MV-4-11 (cell line): ENCODE measurements at places on chromosomes 2 and 18.
A peak's percentile ranks its signal among the peaks of the same experiment; 100 is the strongest.

DNA sequence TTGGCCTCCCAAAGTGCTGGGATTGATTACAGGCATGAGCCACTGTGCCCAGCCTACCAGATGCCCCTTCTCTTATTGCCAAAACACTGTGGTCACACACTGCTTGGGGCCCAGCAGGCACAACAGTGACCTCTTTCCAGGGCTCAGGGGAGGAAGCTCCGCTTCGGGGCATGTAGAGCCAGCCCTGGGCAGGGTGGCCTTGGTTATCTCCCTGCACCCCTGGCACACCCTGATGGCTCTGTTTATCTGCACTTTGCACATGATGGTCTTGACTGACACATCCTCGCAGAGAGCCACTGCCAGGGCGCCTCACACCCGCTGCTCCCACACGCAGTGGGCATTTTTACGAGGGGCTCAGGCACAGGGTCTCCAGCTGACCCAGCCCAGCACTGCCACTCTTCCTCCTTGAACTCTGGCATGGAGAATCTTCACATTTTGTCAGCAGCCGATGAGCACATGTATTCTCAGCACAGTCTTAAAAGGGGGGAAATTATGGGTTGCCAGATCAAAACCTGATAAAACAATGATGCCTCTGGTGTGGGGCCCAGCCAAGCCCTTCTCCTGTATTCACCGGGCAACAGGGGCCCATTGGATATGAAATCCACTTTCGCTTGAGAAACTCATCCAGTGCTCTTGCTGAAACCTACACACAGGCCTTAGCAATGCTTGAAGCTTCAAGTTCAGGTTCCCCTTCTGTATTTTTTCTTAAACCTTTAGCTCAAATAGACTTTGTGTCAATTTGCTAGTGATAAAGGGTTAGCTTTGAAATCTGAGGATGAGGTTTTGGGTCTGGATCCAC lies 5.9 kb downstream of the GYPC start:
- DNase-seq: no peak

DNA sequence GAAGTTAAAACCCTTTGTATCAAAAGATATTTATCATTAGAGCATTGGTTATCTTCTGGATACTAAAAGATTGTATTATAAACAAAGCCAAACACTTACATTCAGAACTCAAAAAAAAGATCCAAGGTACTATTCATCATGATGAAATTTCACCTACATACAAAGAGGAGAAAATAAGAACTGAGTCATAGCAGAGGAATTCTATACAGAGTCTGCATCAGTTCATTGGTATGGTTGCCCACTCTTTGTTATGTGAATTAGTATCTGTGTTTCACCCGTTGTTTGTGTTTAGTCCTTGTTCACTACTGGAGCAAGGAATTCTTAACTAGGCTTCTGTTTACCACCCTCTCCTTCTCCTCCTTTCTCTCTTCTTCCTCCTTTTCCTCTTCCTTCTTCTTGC lies 157.9 kb downstream of the LNPK start:
- DNase-seq: no peak

DNA sequence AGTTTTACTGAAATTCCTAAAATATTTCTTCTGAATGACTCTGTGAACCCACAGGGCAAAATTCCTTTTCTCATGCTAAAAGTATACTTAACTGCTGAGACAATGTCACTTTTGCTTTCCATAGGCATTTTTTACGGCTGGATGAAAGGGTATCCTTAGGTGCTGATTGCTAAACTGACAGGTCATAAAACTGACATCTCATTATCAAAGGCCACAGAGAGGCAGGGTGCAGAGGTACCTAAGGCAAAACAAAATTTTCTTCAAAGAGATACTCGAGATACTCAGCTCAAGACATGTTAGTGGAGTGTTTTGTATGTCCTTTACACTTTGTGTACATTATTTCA lies 62.0 kb upstream of the WDR75 start:
- no peak for DNase-seq

DNA sequence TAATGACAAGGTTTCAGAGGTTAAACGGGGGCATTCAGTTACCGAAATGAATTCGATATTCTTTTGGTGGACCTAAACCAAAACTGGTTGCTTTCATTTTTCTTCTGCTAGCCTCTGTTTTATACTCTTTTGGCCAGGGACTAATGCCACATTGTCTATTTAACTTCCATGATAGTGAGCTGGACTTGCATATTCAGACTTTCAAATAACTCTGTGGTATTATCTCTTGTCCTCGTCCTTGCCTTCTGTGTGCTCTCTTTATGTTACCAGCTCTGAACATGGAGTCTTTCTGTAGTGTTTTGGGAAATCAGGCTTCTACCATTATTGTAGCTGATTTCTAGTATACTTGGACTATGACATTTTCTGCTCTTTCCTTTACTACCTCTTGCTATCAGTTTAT lies 75.1 kb downstream of the CCDC102B start:
- no peak for DNase-seq

DNA sequence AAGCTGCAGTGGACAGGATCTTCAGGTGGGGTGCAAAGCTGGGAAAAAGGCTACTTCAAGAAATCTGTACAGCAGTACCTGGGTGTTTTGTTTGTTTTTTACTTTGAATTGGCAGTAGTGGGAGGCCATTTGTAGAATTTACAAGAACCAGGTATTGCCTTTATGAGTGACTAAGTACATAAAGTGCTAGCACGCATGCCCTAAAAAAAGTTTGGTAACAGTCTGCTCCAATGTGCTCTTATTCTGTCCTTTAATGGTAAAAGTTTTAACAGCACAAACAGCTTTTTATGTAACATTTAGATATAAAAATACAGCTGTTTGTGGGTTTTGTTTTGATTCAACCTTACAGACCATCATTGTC lies 17.2 kb downstream of the REV1 start:
- no peak for DNase-seq

DNA sequence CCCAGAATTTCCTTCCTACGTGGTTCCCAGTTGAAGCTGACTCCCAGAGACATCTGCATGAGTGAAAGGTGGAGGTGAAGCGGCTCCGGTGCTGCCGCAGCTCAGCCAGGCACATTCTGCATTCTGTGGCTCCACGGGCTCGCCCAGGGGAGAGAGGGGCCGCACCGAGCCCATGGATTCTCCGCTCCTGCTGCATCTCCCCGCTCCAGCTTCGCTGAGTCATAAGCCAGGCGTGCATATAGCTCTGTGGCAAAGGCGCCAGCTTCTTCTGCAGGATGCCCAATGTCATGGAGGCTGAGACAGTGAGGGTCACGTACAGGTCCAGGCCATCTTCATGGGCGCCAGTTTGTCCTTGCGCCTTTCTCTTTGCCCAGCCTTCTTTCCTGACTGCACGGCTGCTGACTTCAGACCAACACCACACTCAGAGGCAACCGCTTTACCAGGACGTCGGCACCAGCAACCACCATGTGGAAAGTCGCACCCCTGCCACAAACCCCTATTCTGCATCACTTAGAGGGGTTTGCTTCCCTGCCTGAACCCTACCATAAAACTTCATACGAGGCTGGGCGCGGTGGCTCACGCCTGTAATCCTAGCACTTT lies 215.7 kb downstream of the MGAT5 start:
- DNase-seq: no peak

DNA sequence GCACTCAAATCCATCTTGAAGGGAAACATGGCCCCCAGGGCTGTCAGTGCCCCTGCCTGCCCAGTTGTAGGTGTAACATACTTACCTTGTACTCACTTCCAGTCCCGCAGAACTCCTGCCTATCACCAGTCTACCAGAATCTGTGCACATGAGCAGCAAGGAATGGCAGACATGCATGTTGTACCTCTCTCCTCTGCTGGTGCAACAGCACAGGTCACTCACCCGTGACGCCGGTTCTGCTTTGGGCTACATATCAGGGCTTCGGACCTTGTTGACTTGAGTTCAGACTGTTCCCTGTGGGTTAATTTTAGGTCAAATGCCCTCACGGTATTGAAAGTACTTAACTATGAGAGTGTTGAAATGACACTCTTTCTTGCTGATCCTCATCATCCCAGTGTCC lies 215.7 kb downstream of the TPGS2 start:
- no peak for DNase-seq

- DNase-seq: no peak
Measured at GRCh38 chr2:146950911-146951310, 893.9 kb upstream of the ACVR2A start.

- DNase-seq: no peak
Measured at GRCh38 chr2:95008306-95008705, 17.2 kb upstream of the MAL start.

DNA sequence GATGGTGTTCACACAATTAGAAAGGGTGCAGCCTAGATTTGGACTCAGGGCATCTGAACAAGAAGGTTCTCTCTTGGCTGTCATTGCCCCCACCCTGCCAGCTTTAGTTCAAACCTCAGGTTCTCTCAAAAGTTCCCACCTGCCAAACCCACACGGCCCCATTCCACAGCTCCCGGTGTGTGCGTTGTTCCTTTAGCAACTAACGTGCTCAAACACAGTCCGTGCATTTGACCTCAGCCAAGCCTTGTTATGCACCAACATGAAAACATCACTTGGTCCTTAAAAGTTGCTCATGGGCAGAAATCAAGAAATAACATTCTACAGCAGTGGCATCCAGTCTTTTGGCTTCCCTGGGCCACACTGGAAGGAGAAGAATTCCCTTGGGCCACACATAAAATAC lies 32.0 kb downstream of the LOXHD1 start:
- DNase-seq: no peak

GRCh38 chr18:37163119-37163518 lies 334.2 kb downstream of the KIAA1328 start:
- no peak for DNase-seq

GRCh38 chr2:39679805-39680204 lies 14.1 kb downstream of the TMEM178A start:
- no peak for DNase-seq

GRCh38 chr2:127388423-127389164 lies 819 bp upstream of the MAP3K2 start:
- DNase-seq: peak; percentile 34

GRCh38 chr2:165219481-165219880 lies 15.6 kb upstream of the SCN3A start:
- DNase-seq: no peak

DNA sequence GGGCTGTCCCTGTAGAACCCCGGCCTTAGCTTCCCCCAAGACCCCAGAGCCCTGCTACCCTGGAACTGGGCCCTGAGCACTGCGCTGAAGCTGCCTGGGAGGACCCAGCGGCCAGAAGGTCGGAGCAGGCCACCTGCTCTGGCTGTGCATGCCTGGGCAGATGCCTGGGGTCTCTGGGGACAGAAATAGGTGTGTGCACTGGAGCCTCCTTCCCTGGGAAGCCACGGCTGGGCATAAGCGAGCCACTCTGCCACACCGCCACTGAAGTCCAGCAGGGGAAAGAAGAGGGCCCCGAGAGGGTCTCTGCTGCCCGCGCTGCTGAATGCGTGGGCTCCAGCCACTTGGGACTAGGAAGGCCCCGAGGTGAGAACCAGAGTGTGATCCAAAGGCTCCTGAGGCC lies 6.7 kb downstream of the GBX2 start:
- DNase-seq: no peak

GRCh38 chr2:215624423-215624829 lies 188.6 kb upstream of the FN1 start:
- DNase-seq: peak; percentile 79

DNA sequence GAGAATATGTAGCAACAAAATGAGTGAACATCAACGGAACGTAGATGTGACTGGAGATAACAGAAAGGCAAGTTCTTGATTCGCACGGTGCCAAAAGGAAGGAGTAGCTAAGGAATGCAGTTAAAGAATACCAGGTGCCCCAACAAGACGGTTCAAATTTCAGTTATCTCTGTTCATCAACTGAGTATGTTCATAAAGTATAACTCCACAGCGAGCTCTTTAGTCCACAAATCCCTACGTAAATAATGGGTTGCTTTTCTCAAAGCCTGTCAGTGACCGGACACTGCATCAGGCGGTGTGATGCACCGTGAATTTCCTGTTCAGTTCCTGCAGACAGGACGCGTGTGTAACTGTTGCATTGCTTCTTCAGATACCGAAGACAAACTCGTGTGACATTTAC lies 91.8 kb downstream of the NOL10 start:
- no peak for DNase-seq

- DNase-seq: peak; percentile 80
Measured at GRCh38 chr2:174025271-174026121, 60.3 kb upstream of the SP3 start.

GRCh38 chr2:37600735-37601134 lies 70.7 kb downstream of the CDC42EP3 start:
- peak; percentile 93 for DNase-seq

DNA sequence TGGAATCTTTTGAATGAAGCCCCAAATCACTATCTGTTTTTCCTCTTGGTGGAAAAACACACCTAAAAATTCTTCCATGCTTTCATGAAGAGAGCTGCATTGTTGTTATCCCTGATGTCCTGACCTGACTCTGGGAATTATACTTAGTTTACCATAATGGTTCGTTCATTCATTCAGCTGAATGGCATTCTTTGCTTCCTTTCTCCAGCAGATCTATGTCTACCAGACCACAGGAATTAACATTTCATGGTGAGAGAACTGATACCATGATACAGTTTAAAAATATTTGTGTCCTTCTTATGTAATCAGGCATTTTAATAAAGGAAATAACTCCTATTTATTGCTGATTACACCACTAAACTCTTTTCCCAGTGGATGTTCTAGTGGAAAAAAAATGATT lies 11.1 kb upstream of the SLC4A10 start:
- DNase-seq: no peak

GRCh38 chr2:96815326-96816126 lies 542 bp upstream of the CNNM3 start:
- no peak for DNase-seq

- no peak for DNase-seq
Measured at GRCh38 chr2:17790536-17790935, 25.7 kb upstream of the MSGN1 start.

DNA sequence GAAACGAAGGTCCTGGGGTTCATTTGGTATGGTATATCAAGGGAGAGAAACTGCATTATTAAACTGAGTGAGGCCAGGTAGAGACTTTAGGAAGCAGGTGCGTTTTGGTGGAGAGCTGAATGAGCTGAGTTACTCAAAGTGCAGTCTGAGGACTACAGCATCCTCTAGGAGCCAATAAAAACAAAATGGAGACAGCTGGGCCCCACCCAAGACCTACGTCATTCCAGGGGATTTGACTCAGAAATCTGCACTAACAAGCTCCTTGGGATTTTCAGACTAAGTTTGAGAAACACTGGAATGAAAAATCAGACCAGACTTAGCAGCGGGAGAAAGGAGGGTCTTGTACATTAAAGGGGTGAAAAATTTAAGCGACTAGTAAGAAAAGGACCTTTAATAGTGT lies 131.5 kb downstream of the UXS1 start:
- DNase-seq: no peak

DNA sequence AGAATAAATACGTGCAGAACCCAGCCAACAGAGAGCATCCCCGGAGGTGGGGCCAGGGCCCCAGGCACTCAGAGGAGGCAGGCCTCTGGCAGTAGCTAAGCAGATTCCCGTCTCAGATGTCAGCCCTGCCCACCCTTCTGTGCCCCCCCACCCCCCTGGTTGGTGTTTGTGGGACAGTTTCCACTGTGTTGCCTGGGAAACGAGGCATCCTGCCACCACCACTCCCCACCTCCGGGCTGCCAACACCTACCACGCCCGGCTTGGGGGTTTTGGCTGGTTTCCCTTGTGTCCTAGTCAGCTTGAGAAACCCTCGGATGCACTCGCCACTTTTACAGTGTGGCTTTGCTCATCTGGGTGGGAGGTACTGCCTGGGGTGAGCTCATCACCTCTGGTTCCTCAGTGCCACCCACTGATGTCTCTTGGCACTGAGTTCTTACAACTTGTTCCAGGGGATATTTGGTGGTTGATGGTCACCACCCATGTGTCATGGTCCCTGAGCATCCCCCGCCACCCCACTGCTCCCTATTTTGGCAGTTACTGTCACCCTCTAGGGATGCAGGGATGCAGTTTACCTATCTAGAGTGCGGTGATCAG lies 72.4 kb upstream of the YWHAQ start:
- DNase-seq: peak; percentile 32
